ENCODE measurements at places on chromosomes 7 and 10.

DNA sequence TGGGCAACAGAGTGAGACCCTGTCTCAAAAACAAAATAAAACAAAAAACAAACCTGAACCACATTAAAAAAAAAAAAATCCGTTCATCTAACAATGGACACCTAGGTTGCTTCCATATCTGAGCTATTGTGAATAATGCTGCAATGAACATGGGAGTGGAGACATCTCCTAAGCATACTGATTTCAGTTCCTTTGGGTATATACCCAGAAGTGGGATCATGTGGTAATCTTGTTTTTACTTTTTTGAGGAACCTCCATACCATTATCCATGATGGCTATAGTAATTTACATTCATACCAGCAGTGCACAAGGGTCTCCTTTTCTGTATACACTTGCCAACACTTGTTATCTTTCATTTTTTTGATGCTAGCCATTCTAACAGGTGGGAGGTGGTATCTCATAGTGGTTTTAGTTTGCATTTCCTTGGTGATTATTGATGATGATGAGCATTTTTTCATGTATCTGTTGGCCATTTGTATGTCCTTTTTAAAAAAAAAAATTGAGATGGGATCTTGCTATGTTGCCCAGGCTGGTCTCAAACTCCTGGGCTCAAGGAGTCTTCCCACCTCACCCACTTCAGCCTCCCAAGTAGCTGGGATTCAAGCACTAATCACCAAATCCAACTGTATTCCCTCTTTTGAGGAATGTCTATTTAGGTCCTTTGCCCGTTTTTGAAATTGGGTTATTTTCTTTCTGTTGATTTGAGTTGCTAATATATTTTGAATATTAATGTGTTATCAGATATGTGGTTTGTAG lies 17.5 kb downstream of the CDK13 start:
- no peak for DNase-seq

DNA sequence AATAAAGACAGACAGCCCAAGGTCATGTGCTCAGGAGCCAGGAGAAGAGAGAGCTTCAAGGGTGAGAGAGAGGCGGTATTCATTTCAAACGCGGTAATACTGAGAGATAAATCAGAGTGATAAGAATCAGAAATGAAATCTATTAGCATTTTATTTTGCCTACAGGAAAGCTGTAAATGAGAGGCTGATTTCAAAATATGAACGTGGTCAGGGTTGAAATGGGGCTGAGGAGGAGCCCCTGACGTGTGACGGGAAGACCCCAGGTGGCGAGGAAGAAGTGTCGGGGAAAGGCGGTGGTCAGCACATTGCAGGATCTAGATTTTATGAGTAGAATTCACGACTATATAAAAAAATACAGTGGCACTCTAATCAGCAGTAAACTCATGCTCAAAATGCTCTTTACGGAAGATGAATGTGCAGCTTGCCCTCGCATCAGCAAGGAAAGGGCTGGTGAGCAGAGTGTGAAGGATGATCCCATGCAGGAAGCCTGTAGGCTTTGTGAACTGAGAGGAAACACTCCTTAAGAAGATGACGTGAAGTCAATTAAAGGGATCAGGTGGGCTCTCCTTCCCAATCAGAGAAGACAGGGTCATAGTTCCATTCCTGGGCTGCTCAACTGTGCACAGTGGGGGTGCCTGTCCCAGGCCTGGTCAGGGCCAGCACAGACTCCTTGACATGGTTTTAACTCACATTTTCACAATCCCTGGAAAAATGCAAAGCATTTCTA lies 360.2 kb downstream of the PTPRN2 start:
- no peak for DNase-seq

GRCh38 chr7:116696707-116697106 lies 24.7 kb downstream of the MET start:
- no peak for DNase-seq

GRCh38 chr7:95693551-95694333 lies 78.6 kb upstream of the DYNC1I1 start:
- no peak for DNase-seq

DNA sequence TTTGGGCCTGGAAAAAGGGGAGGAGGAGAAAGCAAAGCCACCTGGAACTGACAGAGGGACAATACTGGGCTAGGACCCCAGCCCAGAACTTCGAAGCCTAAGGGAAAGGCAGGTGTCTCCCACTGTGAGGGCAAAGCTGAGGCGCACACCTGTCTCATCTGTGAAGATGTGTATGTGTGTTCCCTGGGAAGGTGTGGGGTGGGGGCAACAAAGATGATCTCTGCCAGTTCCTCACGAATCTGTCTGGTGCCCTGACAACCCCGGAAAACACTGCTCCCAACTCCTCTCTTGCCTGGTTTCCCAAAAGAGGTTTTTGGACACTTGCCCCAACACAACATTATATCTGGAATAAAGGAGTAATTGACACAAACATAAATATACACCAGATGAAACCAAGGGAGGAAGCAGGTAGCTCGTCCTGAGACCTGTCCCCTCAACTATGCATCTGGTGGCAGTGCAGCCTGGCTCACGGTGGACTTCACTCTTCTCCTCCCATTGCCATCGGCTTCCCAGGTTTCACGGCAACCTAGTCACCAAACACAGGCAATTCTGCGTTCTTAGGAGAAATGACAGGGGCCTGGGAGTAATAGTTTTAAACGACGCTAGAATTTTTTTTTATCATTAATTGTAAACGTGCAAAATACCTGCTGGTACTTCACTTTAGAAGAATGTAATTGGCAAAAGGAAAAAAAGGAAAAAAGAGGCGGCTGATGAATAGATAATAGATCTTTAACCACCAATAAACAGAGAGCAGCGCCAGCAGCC lies 1.7 kb upstream of the EMX2 start:
- no peak for DNase-seq

DNA sequence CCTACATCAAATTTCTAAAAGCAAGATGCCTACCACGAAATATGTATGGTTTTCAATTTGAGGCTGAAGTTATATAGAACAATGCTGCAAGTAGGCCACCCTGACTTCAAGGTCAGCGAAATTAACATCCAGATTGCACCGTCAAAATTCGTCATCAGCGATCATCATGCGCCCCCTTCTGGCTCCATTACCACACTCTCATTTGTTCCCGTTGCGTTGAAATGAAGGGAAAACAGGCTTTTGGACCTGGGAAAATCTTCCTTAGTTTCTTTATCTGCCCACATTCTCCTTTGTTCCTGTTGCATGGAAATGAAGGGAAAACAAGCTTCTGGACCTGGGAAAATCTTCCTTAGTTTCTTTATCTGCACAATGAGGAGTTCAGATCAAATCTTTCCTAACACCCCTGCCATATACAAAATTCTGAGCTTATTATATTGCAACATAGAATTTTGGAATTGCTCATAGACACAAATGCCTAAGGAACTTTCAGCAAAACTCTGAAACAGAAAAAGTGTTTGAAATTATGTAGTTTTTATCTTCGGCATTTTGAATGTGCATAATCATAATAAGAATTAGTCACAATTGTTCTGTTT lies 98.2 kb upstream of the PRKCQ start:
- peak; percentile 48 for DNase-seq

DNA sequence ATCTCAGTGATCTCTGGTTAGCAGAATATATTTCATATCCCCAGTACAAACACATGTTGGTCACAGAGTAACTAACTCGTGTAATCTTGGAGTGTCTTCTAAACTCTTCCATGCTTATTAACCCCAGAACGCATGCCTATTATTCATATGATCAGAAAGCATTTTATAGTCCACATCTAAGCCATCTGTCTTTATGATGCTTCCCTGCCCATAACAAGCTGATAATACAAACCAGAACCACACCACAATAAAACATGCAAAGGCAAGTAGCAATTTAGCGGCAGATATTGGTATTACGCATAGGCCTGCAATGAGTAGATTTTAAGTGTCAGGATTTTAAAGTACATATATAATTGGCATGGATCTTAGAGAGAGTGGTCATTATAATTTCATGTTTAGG lies 120.0 kb upstream of the PRKCQ start:
- DNase-seq: no peak

GRCh38 chr7:148650232-148650858 lies 48.4 kb upstream of the CUL1 start:
- DNase-seq: no peak

DNA sequence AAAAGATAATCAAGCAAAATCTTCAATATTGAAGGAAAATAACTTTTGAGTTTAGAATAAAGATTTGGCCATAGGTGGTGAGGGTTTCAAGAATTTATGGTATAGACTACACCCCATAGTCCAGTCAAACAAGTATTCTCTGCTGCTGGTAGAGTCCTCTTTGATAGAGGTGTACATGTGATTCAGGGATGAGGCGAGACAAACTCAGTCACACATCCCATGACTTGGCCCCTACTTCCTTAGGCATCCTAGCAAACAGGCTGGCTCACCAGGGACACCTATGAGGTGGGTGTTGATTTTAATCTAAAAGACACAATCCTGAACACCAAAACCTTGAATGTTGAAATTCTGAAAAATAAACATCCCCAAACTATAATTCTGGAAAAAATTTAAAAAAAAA lies 78.1 kb upstream of the SLC25A13 start:
- DNase-seq: no peak

GRCh38 chr7:128121711-128122530 lies 90.7 kb upstream of the LRRC4 start:
- no peak for DNase-seq

- DNase-seq: no peak
Observed at GRCh38 chr7:2805213-2805944, 38.7 kb downstream of the GNA12 start.

DNA sequence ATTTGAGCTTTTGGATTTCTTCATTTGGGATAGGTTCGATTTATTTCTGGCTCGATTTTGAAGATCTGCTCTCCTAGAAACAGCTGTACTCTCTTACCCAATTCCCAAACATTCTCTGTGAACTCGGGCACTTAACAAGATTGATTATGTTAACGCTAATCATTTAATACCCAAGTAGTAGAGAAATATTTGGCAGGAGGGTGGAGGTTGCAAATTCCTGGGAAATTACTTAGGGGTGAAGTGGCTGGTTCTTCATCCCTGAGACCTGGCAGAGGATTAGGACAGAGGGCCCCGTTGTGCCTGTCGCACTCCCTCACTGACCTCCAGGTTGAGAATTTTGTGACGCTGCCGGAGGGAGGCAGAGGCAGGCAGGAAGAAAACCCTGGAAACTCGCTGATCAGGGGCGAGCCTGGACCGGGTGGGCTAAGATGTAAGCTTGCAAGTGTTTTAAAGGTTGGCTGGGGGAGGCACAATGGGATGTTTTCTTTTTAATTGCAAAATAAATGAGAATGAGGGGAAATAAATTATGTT lies 182.6 kb downstream of the TCF7L2 start:
- no peak for DNase-seq

DNA sequence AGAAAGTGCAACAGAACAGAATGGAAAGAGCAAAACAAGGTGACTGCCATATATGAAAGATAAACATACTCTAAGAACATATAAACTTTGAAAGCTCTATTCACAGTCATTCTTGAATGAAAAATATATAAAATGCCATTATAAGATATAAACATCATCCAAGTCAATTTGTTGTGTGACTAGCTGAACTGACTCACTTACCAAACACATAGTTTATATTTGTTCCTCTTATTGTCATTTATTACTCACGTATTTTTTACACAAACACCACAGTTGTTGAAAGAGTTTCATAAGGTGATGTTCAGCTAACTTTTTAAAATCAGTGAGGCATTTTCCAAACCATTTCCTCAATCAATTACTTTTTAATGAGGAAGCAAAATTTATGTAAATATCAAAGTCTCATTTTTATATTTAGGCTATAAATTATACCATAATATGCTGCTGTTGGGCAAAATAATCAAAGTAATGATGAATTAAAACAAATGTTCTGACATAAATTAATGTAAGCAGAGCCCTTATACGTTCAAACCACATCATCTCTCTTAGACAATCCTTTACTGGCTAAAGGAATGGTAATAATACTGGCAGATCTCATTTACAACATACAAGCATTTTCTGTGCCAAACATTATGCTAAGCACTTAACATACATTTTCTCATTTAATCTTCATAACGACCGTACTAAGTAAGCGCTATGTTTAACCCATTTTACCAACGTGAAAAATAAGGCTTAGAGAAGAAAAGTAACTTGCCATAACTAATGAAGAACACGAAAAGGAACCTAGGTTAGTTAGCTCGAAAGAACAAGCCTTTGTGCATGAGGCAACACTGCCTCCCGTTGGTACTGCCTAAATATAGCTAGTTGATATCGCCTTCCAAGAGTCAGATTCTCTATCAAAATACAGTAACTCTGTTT lies 7.3 kb downstream of the LRRN3 start:
- DNase-seq: no peak

DNA sequence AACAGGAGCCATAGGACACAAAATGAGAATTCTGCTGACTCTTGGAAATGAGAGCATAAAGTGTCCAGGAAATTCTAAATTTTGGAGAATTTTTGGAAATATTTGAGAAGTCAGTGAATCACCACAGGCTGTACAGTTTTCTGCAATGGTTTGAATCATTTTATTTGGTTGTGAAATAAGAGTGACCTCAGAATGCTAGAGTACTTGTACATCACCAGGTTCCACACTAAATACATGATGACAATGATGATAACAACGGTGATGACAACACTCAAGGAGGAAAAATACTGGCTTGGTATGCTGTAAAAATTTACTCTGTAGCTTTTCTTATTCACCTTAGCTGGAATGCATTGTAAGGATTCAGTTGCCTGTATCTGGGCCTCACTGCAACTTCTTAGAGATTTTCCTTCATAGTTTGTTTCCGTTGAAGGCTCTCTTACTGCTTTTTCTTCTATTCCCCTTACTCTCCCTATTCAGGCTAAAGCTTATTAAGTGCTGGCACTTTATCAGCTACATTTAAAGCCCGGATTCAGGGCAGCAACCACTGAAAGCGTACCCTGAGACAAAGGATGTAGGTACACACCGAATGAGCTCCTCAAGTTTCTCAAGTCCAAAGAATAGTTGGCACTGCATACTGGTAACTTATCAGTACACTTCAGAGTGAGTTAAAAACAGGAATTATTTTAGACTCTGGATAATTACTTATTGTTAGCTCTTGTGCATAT lies 30.2 kb upstream of the NME8 start:
- DNase-seq: no peak

- DNase-seq: no peak
Observed at GRCh38 chr7:130337410-130337971, 7.1 kb upstream of the CPA5 start.

DNA sequence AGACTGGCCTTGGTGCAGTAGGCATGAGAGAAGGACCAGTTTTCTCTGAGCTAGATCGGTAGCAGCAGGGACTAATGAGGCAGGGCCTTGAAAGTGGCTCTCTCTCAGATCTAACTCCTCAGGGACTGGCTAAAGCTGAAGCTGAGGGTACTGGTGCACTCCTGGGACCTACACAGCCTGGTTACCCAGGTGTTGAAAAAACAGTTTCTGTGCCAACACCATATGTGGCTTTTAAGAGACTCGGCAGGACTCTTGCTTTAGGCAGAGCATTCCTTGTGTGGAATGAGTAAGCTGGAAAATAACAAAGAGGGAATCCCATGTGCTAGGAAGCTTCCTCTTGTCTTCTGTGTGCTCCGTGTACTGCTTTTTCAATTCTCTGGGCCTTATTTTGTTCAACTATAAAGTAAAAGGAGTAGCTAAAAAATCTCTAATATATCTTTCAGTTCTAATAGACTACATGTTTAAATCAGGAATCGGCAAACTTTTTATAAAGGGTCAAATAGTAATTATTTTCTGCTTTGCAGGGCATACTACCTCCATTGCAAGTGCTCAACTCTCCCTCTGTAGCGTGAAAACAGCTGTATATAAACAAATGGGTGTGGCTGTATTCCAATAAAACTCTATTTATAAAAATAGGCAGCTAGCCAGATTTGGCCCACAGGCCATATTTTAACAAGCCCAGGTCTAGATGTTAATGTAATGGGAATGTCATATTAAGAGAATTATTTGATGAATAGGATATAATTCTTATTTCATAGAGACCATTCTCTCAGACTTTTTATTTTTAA lies 186.1 kb upstream of the KAT6B start:
- no peak for DNase-seq

GRCh38 chr10:4242561-4243035 lies 457.6 kb upstream of the KLF6 start:
- no peak for DNase-seq
